Cortex of kidney (tissue), 1 donor: ENCODE measurements at places on chromosomes 5 and 9.

DNA sequence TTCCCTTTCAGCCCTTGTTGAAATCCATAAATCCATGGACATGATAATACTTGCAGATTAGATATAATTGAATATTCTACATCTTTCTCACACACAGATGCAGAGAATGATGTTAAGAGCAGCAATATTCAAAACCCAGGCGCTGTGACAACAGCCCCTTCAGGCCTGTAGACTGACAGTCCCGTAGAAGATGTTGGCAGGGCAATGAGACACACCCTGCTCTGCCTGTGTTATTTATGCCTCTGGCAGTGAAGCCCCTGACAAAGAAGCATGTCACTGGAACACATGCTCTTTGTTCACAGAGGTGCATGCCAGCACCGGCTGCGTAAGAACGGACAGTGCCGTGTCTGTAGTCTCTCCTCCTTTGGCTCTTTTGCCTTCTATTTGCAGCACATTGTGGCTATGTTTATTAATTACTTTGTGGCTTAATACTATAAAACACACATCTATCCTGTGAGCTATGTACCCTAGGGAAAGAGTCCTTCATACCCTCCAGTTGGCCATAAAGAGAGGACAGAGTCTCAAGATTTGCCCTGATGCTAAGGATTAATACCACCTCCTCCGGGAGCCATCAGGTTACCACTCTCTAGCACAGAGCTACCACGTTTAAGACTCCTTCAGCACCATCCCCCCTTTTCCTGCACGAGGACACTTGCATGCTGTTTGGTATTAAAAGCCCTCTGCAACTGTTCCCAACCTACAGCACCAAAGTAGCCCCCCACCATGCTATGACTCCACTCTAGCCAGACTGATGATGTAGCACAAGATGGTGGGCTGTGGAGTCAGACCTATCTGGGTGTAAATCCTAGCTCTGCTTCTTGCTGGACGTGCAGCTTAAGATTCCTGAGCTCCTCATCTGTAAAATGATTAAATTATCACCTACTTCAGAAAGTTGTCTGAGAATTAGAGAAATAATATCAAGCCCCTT, 2.0 kb upstream of the ANP32B start:
- no peak for DNase-seq

- no peak for DNase-seq
Measured at GRCh38 chr9:135521608-135522095, 412 bp downstream of the LCN1 start.

- no peak for DNase-seq
Measured at GRCh38 chr5:2399804-2400203, 351.7 kb downstream of the IRX2 start.

DNA sequence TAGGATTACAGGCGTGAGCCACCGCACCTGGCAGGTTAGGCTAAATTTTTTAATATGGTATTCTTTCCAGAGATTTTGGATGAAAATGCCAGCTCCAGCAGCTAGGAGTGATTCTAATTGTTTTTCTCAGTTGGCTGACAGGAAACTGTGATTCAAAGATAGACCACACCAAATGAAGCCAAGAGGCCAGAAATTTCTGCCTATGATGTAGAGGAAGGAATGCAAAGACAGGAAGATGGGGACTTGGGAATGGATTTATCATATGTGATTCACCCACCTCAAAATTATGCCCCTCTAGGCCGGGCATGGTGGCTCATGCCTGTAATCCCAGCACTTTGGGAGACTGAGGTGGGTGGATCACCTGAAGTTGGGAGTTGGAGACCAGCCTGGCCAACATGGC, 53.3 kb downstream of the UGCG start:
- no peak for DNase-seq

DNA sequence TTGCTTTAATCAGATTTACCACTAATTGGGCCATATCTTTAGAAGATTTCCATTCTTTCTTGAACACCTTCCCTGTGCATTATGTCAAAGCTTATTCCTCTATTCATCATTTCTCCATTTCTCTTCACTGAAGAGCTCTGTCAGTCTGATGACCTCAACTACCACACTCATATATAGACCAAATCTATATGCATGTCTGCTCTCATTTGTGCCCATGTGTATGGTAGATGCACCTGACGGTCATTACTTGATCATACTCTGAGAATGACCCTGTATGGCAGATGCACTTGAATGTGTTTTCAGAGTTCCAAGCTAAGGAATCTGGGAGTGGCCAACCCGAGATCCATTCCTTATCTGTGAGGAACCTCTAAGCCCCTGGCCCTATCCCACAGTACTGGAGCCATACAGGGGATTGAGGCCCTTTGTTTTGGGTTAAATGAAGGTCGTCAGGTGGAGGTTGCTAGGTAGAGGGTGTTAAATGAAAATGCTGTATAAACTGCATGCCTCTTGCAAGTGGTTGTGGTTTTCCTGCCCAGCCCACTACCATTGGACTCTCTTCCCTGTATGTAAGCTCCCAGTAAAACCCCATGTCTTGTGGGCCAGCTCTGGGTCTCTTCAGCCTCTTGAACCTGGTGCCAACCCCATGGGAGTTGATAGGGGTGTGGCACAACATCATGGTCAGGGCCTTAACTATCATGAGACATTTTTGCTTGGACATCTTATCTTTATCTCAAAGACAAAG, 229.5 kb downstream of the KIAA0825 start:
- no peak for DNase-seq

DNA sequence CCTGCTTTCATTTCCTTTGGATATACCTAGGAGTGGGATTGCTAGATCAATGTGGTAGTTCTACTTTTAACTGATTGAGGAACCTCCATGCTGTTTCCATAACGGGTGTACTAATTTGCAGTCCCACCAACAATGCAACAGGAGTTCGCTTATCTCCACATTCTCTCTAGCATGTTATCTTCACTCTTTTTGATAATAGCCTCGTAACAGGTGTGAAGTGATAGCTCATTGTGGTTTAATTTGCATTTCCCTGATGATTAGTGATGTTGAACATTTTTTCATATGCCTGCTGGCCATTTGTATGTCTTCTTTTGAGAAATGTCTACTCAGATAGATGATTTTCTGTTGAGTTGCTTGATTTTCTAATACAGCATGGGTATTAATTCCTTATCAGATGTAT, 142.2 kb downstream of the ZNF462 start:
- DNase-seq, result no peak

- no peak for DNase-seq
Measured at GRCh38 chr9:5632540-5632939, 3.6 kb downstream of the RIC1 start.
